Stimulated activated CD8-positive, alpha-beta memory T cell treated with anti-CD3 and anti-CD28 coated beads, Interleukin-7, amount 100 ng/mL, for 1 hour (primary cell): ENCODE measurements at places on chromosomes 11 and 22.

DNA sequence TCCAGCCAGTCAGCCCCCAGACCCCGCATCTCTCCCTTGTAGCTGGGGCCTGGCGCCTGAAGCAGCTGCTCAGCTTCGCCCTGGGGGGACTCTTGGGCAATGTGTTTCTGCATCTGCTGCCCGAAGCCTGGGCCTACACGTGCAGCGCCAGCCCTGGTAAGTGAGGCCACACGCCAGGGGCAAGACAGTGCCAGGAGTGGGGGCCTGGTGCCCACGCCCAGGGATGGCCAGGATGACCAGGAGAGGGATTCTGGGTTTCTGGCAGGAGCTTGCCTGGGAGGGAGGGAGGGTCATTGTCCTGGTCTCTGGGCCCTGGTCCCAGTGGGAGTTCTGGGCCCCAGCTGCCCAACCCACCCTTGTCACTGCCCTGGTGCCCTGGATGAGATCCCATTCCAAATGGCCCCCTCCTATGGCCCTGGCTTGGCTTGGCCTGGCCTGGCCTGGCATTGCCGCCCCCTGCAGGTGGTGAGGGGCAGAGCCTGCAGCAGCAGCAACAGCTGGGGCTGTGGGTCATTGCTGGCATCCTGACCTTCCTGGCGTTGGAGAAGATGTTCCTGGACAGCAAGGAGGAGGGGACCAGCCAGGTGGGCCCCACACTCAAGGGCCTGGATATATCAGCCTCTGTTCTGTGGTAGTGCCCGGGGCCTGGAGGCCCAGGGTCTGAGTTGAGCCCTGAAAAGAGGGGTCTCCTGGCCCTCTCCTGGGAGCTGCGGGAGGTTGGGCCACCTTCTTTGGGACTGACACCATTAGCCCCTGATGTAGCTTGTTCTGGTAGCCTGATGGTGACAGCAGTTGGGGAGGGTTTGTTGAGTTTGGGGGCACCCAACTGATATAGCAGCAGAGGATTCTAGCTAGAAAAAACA lies 3.7 kb downstream of the SLC39A13 start:
- no peak for DNase-seq

GRCh38 chr11:112225753-112226061 lies 521 bp upstream of the PTS start:
- no peak for DNase-seq

DNA sequence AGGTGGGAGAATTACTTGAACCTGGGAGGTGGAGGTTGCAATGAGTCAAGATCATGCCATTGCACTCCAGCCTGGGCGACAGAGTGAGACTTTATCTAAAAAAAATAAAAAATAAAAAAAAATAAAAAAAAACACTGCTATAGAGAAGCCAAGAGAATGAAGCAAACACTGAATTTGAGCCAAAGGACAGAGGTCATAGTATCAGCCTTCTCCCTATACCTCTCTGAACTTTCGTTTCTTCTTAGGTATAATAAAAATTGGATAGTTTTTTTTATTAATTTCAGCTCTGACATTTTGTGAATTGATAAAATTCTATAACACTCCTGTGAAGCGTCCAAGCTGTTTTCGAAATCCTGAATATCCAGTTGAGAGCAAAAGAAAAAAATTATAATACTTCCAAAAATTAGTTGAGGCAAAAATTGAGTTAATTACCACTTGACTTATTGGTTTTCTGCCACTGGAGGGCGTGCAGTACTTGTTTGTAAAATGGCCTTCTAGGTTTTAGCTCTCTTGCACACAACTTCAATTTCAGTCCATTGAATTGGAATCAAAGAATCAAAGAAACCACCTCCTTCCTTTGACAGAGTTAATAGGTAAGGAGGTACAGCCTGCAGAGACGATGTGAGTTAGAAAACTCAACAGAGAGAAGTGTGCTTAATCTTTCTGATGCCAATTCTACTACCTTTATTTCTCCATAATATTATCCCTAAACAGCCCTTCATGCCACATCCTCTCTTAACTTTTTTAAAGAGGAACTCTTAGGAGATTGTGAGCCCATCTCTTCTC lies 143.2 kb downstream of the BBOX1 start:
- DNase-seq = no peak

DNA sequence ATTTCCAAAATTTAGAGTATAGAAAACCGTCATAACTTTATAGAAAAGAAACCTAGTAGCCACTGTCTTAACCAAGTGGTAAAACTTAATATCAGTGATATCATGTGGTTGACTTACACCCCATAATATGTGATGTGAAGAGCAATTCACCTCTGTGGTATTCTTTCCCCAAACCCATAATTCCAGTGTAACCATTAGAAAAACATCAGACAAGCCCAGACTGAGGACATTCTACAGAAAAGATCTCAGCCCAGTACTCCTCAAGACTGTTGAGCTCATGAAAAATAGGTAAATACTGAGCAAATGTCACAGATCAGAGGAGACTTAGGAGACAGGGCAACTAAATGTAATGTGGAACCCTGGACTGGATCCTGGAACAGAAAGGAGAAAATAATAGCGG lies 134.6 kb downstream of the PGR start:
- no peak for DNase-seq

DNA sequence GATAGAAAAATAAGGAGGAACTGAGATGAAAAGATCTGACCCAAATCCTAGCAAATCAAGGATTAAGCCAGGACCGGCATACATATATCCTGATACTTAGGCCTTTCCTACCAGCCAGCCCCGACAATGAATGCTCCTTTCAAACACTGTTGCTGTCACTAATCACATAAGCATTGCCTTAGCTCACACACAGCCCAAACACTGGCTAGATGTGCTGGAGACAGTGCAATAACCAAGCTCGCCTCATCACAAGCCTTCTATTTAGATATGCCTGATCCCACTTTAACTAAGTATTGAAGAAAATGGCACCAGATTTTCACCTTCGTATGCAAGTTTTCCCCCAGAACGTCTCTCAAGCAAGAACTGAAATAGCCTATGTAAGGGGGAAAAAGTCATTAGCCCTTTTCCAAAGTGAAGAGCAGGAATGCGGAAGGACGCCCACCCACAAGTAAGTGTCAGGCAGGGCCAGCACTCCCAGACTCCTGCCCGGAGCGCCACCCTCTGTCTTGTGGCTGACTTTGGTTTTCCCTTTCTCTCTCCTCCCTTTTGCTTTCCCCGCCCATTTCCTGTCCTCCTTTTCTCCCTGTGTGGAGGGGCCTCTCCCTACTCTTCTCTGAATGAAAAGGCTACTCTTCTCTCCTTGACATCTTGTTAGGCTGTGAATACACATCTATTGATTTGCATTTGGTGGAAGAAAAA lies 8.9 kb upstream of the OPCML start:
- no peak for DNase-seq

GRCh38 chr22:49853981-49854831 lies 562 bp downstream of the ZBED4 start:
- no peak for DNase-seq

DNA sequence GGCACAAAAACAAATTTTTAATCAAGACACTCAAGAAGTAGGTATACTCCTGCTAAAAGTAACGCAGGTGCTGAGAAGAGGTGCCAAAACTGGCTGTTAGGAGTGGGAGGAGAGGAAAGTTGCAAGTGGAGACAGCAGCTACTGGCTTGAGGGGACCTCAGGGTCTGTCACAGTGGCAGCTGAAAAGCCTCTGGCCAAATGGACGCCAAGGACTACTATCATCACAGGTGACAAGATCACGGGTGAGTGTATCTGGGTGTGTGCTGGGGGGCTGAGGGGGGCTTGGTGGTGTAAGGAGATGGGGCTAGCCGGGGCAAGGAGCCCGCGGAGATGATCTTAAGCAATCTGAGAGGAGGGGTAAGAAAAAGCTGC lies 687 bp downstream of the ZNF202 start:
- DNase-seq = no peak

GRCh38 chr11:104704146-104704830 lies 194.0 kb downstream of the CASP12 start:
- DNase-seq = no peak

DNA sequence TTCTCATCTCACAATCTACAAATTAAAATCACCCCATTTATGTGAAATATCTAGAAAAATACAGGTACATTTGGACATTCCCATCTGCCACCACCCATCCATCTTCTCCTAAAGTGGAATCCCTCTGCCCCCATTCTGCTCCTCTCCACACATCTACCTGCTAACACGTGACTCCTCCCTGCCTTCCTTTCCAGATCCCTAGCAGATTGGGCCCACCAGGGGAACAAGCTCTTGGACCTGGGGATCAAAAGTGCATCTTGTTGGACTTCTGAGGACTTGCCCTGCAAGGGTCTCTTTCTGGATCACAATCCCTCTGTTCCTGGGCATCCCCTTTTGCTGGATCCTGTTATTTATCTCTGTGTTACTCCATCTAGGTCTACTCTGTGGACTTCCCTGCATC lies 107.6 kb downstream of the ZNF280B start:
- DNase-seq = no peak

GRCh38 chr22:45754822-45755221 lies 83.2 kb downstream of the ATXN10 start:
- DNase-seq = no peak
